Germinal center (tissue), 1 donor: ENCODE measurements at places on chromosomes 1 and 21.

DNA sequence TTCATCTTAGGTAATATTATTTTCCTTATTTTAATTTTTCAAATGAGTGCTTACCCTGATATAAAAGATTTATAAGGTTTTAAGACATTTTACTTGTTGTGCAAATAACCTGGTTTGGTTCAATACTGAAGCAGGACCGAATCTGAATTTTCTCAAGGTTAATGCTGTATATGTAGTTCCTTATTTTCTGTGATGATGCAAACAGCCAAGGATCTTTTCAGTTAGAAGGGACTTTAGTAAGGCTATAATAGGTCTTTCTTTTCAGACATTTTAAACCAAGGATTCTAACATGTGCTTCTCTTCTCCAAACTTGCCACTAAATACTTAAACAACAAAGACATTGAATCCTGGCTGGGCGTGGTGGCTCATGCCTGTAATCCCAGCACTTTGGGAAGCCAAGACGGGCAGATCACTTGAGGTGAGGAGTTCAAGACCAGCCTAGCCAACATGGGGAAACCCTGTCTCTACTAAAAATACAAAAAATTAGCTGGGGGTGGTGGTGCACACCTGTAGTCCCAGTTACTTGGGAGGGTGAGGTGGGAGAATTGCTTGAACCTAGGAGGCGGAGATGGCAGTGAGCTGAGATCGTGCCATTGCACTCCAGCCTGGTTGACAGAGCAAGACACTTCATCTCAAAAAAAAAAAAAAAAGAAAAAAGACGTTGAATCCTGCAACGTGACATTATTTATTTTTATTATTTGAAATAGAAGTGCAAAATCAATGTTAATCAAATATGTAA, 3.2 kb upstream of the ARPC5 start:
- no peak for DNase-seq

DNA sequence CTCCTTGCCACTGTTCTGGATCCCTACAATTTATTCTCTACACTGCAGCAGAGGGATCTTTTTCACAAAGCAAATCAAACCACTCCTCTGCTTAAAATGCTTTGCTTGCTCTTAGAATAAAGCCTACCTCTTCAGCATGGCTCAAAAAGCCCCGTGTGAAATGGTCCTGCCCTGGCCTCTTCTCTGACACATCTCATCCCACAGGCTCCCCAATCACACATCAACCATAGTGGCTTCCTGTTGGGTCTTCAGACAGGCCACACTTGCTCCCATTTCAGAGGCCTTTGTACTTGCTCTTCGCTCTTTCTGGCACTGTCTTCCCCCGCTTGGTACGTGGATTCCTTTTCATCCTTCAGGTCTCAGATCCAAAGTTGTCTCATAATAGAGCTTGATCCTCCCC, 44.3 kb upstream of the PLXNA2 start:
- no peak for DNase-seq

- no peak for DNase-seq
Measured at GRCh38 chr1:23779826-23780371, 1.7 kb downstream of the PITHD1 start.

DNA sequence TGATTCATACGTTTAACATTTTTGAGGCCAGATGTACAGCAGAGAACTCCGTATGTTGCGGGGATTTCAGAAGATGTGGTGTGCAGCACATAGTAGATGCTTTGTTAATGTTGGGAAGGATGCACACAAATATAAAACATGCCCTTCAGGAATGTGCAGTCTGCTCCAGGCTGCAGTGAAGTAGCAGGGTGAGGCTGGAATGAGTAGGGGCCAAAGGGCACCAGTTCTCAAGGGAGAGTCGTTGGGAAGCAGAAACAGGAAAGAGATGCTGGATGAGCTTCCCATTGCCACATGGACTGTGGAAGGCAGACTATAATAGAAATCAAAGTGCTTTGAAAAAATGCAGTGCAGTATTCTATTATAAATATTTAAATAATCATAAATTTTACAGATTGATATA, 126.9 kb downstream of the NOS1AP start:
- DNase-seq, result no peak

DNA sequence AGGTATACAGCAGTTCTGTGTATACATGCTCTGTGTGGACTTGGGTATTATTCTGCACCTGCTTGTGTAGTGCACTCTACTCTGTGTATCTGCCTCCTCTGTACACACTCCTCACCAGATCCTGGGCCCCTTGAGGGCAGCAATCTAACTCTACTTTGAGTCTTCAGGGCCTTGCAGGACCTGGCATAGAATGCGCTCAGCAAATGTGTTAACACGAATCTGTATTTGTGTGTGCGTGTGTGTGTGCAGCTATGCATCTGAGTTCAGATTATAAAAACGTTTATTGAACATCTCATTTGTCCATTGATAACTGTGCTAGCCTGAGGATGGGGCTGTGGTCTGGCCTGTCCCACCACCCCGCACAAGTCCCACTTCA, 3.9 kb upstream of the MEF2D start:
- DNase-seq, result no peak
